ENCODE measurements at places on chromosomes 5 and 9.

DNA sequence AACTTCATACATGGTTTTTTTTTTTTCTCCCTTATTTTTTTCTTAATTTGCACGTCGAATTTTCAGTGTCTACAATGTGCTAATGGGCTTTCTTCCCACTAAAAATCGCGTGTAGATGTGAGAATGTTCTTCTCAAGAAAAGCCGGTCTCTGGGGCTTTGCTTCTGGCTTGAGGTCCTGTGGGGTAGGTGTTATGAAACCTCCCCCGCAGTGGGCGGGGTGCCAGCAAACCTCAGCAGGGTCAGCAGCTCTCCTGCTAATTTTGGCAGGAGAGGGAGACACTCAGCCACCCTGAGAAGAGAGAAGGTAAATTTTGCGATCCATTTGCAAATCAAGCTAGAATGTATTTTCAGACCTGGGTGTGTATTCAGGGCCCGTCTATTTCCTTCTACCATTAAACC is 59.9 kb downstream of the NPR3 start:
- no peak for DNase-seq

GRCh38 chr9:128344931-128345605 is 4.7 kb downstream of the SLC27A4 start:
- DNase-seq: no peak

GRCh38 chr9:91241909-91242308 is 119.8 kb downstream of the AUH start:
- DNase-seq: no peak

GRCh38 chr5:90581956-90582355 is 23.4 kb downstream of the ADGRV1 start:
- no peak for DNase-seq

DNA sequence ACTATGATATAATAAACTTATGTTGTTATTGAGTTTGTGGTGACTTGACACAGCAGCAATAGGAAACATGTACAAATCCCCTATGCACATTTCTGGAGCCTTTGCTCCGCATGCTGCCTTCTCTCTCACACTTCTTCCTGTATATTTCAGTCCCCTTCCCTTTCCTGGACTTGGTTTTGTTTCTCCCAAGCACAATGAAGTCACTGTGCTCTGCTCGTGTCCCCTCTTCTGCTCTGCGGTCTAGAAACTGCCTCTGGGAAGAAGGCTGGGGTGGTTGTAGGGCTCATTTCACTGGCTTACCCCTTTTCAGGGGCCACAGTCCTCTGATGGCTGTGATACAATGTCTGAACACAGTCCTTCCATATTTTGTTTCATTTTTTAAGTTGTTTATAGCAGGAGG is 15.7 kb upstream of the FGD3 start:
- DNase-seq: no peak

DNA sequence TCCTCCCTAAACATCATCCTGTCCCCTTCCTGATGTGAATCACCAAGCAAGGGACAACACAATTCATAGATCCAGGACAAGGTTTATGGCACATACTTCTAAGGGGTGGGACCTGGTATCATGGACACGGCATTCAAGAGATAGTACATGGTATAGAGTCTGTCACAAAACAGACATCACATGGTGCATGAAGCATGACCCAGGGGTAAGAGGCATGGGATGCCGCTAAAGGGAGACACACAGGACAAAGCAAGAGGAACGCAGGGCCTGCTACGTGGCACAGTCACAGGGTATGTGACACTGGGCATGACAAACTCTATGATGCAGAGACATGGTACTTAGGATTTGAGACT is 20.7 kb downstream of the GSN start:
- no peak for DNase-seq

- no peak for DNase-seq
These were observed 16.6 kb upstream of the KIF12 start for GRCh38 chr9:114115654-114116125.

Data from GM12865 (cell line).